Muscle of arm (tissue), 14 donors: ENCODE measurements at places on chromosomes 2 and 18.

GRCh38 chr2:42566025-42566424, 2.4 kb upstream of the MTA3 start:
- no peak for DNase-seq

GRCh38 chr18:35736696-35737095, 155.2 kb downstream of the GALNT1 start:
- DNase-seq: no peak

GRCh38 chr2:239916205-239917124, 108.7 kb downstream of the NDUFA10 start:
- no peak for DNase-seq

DNA sequence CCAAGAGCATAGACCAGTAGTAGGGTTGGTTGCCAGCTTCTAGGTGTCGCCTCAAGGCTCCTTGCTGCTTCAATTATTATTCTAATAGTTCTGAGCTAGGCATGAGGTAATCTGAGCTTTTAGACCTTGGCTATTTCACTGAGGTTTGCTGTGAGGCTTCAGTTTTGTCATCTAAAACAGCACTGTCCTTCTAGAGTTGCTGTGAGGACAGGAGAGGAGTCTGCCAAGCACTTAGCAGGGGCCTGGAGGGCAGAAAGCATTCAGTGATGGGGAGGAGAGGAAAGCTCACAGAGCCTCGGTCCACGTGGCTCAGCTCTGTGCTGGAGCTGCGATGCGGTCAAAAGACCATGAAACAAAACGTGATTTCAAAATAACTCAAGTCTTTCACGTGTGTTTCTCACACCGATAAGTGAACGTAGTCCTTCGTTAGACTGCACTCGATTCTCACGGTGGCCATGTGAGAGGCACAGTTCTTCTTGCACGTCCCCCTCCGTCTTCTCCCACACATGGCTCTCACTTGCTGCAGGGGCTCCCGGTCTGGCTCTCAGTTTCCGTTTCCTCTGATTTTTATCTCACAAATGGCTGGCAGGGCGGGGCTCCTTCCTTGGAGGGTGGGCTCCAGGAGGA, 113.7 kb downstream of the B3GNT2 start:
- no peak for DNase-seq

GRCh38 chr2:39508198-39508597, 71.1 kb upstream of the MAP4K3 start:
- DNase-seq: no peak
